Hepatocyte (in vitro differentiated cells): ENCODE measurements at places on chromosomes 2 and 18.

DNA sequence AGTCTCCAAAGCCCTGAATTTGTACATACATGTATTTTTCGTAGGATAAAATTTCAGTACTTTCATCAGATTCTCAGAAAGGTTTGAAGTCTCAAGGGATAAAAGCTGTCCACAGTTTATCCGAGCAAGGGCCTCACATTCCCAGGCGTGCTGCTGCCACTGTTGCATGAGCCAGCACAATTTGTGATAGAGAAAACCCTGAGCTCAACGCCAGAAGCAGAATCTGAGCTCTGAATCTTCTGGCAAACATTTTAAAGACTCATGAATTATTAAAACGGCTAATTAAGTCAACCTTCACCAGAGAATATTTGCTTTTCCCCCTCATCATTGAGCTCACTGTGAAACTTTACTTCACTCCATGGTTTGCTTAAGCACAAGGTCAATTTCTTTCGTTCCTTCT is 38.5 kb upstream of the STPG4 start:
- H3K4me1 ChIP-seq, result peaks cover 68% of the 10 kb centered on the region
- no peaks in the 10 kb centered on the region for H3K27me3 ChIP-seq
- H3K36me3 ChIP-seq, result no peaks in the 10 kb centered on the region
- no peak for DNase-seq
- H3K4me3 ChIP-seq, result no peak overlapping the region

DNA sequence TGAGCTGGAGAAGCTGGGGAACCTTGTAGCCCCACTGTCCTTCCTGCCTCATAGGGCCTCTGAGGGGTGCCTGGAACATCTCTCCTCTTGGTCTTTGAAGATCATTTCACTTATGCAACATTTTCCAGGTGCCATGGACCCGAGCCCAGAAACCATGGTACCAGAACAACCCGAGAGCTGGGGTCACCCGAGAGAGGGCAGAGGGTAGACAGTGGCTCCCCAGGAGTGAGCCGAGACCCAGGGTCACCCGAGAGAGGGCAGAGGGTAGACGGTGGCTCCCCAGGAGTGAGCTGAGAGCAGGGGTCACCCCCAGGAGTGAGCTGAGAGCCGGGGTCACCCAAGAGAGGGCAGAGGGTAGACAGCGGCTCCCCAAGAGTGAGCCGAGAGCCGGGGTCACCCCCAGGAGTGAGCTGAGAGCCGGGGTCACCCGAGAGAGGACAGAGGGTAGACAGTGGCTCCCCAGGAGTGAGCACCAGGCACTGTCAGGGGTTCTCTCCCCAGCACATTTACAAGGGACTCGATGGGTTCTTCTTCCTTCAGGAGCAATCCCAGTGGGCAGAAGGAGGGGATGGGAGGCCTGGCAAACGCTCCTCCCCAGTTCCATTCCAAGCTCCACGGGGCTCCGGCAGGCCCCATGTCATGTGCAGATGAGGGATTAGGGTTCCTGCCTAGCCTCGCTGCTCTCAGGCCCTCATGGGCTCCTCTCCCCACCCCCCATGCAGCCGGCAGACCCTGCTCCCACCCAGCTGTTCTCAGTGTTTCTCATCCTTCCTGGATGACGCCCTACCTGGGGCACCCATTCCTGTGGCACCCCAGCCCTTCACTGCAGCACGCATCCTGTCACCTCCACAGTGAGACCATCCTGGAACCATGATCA is 163.5 kb downstream of the RTP5 start:
- no peak overlapping the region for H3K4me3 ChIP-seq
- H3K4me1 ChIP-seq, result no peaks in the 10 kb centered on the region
- no peaks in the 10 kb centered on the region for H3K36me3 ChIP-seq
- H3K27me3 ChIP-seq, result no peaks in the 10 kb centered on the region

DNA sequence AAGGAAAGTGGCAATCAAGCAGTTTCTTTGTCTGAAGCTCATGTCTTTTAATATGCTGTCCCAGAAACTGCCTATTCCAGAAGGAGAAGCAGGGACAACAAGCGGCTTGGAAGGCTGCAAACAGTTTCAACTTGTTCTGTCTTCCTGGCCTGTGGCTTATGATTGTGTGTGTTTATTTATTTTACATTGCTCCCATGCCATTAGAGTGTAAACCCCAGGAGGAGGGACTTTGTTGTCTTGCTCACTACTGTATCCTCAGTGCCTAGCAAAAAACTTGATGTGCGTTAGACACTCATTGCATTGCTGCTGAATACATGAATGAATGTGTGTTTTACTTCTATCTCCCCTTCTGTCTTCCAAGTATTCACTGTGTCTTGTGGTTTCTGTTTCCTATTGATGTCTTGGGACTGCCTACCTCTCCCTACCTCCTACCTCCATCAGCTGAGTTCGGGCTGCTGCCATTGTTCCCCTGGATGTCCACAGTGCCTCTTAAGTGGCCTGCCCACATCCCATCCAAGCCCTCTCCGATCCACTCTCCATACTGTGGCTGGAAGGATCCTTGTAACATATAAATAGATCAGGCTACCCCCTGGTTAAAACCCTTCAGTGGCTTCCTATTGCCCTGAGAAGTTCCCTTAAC is 261.4 kb downstream of the DYSF start:
- no peak for DNase-seq
- no peaks in the 10 kb centered on the region for H3K36me3 ChIP-seq
- no peaks in the 10 kb centered on the region for H3K4me1 ChIP-seq
- no peak overlapping the region for H3K4me3 ChIP-seq
- no peak overlapping the region for H3K27ac ChIP-seq

DNA sequence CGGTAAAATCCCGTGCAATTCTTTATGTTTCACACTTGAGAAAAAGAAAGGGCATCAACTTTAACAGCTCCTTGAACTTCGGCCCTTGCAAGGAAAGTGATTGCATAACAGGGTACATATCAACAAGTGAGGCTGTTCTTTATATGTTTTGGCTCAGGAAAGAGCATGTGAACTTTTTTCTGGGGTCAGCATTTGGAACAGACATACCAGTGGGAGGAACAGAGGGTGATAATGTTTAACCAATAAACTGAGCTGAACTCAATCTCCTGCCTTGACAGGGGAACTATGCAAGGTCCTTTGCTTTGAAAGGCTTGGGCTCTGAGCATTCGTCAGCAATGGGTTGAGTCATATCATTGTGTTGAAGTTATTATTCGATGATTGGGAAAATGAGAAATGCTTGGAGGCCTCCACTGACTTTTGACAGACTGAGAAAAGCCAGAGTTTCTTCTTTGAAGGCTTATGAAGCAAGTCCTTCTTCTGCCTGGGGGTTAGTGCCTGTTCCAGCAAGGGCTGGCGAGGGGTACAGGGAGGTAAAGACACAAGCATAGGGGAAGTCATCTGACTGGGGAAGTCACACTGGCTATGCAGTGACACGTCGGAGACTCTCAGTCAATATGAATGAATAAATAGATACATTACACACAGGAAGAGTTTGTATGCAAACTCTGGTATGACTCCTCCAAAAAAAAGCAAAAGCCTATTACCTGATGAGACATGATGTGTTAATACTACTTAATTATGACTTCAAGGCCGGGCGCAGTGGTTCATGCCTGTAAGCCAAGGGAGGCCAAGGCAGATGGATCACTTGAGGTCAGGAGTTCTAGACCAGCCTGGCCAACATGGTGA is 57.2 kb downstream of the CYB5A start:
- no peaks in the 10 kb centered on the region for H3K27me3 ChIP-seq
- peak overlapping the region; percentile 77 for H3K27ac ChIP-seq
- no peak overlapping the region for H3K4me3 ChIP-seq

DNA sequence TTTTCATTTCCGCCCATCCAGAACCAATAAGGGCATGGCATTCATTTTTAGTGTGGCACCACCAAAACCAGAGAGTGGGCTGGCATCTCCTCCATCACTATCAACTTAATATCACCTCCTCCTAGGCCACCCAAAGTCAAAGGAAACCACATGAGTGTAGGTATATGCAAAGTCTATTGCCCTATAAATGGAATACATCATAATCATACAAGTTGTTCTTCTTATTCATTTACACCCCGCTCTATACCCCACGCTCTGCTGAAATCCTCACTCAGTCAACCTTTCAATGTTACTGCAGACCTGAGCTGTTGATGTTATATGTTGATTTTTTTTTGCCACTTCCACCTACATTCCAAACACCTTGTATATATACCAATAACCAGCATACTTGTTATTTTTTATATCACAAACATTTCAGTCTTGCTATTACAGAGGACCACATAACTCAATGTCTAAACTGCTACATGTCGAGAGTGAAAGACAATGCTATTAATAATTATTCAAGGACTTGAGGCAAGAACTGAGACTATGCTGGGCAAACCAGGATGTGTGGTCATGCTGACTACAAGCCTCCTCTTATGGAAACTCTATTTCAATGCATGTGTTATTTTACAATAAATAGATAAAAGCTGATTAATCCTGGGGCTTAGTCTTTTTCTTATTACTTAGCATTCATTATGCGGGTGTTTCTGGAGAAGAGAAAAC is 466.5 kb upstream of the ID2 start:
- no peaks in the 10 kb centered on the region for H3K36me3 ChIP-seq
- H3K27me3 ChIP-seq, result no peaks in the 10 kb centered on the region
- H3K4me1 ChIP-seq, result no peaks in the 10 kb centered on the region

DNA sequence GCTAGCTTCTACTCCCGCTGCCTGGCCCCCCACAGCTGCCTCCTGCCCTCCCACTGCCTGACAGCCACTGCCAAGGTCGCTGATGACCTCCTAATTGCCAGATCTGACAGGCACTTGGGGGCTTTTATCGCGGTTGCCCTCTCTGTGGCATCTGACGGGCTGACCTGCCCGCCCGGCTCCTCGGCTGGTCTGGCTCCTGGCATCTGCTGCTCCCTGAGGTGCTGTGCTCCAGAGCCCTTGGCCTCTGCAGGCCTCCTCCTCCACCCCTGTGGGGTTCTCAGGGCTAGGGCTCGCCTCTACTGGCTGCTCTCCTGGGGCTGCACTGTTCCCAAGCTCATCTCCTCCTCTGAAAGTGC is 43.1 kb downstream of the INHBB start:
- no peak overlapping the region for H3K4me3 ChIP-seq
- no peak for DNase-seq
- no peak overlapping the region for H3K27ac ChIP-seq
- H3K4me1 ChIP-seq, result no peaks in the 10 kb centered on the region
- no peaks in the 10 kb centered on the region for H3K27me3 ChIP-seq
- H3K36me3 ChIP-seq, result no peaks in the 10 kb centered on the region

DNA sequence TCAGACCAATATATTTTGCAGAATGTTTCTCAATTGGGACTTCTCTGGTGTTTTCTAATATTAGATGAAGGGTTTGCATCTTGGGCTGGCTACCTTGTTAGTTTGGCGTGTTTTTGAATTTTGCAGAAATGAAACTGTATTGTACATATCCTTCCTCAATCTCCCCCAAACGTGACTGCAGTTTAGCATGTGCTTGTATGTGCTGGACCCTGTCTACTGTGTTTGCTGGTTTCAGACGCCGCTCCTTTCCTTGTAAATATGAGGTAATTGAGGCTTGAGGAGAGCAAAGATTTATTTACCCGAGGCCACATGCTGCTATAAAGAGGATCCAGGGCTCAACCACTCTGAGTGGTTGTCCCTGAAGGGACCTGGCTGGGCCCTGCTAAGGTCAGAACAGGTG is 57.2 kb downstream of the NGEF start:
- no peaks in the 10 kb centered on the region for H3K36me3 ChIP-seq
- H3K27ac ChIP-seq, result no peak overlapping the region
- H3K27me3 ChIP-seq, result no peaks in the 10 kb centered on the region
- H3K4me3 ChIP-seq, result no peak overlapping the region

DNA sequence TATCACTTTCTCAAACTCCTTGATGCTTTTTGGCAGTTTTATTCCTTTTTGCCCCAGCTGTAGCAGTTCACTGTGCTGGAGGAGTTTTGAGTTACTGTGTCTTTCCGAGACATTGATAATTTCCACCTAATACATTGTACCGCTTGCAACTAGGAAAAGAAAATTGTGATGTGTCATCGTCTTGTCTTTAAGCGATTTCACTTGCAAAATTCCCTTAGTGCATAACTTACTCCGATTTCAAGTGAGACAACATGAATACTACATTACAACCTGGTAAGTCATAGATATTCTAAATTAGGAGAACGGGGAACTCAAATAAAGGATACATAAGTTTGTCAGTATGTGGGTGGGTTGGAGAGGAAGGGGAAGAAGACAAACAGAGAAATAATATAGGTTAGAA is 340.5 kb upstream of the KYNU start:
- H3K27me3 ChIP-seq, result no peaks in the 10 kb centered on the region
- no peaks in the 10 kb centered on the region for H3K36me3 ChIP-seq

DNA sequence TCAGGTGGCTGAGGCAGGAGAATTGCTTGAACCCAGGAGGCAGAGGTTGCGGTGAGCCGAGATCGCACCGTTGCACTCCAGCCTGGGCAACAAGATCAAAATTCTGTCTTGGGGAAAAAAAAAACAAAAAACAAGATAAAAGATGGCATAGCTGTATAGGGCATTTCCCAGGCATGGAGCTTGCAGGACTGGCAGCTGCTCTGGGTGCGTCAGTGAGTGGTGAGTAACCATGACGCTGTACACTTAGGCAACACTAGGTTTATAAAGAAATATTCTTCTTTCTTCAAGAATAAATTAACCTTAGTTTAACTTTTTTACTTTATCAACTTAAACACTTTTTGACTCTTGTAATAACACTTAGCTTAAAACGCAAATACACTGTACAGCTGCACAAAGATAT is 15.4 kb downstream of the TGOLN2 start:
- DNase-seq, result no peak
- H3K27me3 ChIP-seq, result no peaks in the 10 kb centered on the region
- H3K27ac ChIP-seq, result no peak overlapping the region
- H3K36me3 ChIP-seq, result no peaks in the 10 kb centered on the region
- H3K4me3 ChIP-seq, result no peak overlapping the region

DNA sequence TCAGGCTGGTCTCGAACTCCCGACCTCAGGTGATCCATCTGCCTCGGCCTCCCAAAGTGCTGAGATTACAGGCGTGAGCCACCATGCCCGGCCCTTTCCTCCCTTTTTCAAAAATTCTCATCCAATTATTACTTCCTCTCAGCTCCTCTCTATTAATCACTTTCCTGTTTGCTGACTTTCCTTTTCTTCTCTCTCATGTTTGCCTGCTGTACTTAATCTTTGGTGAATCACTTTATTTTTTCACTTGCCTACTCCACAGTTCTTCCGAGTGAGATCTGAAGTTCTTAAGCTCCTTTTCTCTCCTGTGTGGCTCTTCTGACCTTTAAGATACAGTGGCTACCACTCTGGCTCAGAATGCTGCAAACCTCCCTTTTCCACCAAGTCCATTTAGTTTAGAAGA is 126.3 kb upstream of the SERTAD2 start:
- H3K4me3 ChIP-seq, result no peak overlapping the region
- H3K27me3 ChIP-seq, result no peaks in the 10 kb centered on the region
- H3K27ac ChIP-seq, result no peak overlapping the region
- DNase-seq, result no peak

GRCh38 chr2:216622526-216622925 is 10.7 kb upstream of the IGFBP2 start:
- no peaks in the 10 kb centered on the region for H3K36me3 ChIP-seq
- H3K4me1 ChIP-seq, result peaks cover 22% of the 10 kb centered on the region
- DNase-seq, result no peak
- no peak overlapping the region for H3K27ac ChIP-seq
- H3K27me3 ChIP-seq, result no peaks in the 10 kb centered on the region

- no peak for DNase-seq
- H3K36me3 ChIP-seq, result no peaks in the 10 kb centered on the region
- no peak overlapping the region for H3K27ac ChIP-seq
- no peaks in the 10 kb centered on the region for H3K27me3 ChIP-seq
- peaks cover 17% of the 10 kb centered on the region for H3K4me1 ChIP-seq
- no peak overlapping the region for H3K4me3 ChIP-seq
Observed at GRCh38 chr2:65316072-65316471, 88.4 kb downstream of the ACTR2 start.

- no peak overlapping the region for H3K27ac ChIP-seq
- DNase-seq, result no peak
- H3K4me1 ChIP-seq, result peaks cover 6% of the 10 kb centered on the region
- H3K4me3 ChIP-seq, result no peak overlapping the region
- H3K36me3 ChIP-seq, result no peaks in the 10 kb centered on the region
Observed at GRCh38 chr2:218871345-218872302, 9.0 kb upstream of the WNT10A start.
